ENCODE measurements at places on chromosomes 6 and 20.
A peak's percentile ranks its signal among the peaks of the same experiment; 100 is the strongest.

- DNase-seq: no peak
Measured at GRCh38 chr6:63765828-63766227, 130.2 kb downstream of the PHF3 start.

GRCh38 chr6:1423578-1423977 is 34.2 kb downstream of the FOXF2 start:
- no peak for DNase-seq

- DNase-seq: peak; percentile 40
Measured at GRCh38 chr20:37411408-37412219, 65.7 kb downstream of the SRC start.

DNA sequence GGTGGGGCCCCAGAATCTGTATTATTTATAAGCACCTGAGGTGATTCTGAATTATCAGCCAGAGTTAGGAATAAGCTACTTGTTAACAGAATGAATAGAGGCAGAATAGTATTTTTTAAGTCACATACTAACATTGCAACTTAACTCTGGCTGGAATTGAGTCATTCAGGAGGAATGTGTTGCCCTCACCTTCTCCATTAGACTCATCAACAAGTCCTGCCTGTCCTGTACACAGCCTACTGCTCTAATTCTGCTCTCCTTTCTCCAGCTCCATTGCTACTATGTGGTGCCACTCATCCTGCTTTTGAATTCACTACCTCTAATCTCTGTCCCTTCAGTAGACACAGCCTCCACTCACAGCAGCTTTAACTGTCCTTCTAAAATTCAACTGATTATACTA is 669.4 kb downstream of the DHX35 start:
- no peak for DNase-seq

DNA sequence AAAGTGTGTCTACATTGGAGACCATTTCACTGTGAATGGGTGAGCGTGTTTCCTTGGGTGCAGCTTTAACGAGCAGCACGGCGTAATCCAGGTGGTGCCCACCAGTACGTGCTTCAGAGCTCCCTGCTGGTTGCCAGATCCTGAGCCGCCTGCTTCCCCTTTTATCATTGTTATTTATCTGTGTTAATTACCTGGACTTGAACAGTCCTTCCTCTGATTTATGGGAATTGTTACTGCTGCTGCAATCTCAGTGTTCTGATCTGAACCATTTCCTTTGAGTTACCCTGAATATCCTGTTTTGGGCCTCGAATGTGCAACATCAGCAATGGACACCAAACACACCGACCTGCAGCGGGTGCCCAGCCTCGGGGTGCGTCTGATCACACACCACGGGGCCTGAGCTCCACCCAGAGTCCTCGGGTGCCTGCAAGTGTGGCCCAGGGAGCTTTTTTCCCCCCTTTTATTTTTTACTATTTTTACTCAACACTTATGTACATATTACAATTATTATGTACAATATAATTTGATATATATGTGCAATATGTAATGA is 81.3 kb downstream of the RPP40 start:
- DNase-seq: no peak

DNA sequence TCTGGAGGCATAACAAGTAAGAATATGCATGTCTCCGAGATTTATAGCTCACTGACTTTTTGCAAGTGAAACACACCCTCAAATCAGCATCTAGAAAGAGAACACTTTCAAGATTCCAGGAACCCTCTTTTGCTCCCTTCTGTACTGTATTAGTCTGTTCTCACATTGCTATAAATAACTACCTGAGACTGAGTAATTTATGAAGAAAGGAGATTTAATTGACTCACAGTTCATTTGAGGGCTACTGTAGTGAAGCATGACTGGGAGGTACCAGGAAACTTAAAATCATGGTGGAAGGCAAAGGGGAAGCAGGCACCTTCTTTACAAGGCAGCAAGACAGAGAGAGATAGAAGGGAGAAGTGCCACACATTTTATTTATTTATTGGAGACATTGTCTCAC is 269.9 kb downstream of the UTRN start:
- DNase-seq: no peak

- DNase-seq: no peak
Measured at GRCh38 chr6:49888742-49889431, 22.6 kb upstream of the CRISP1 start.

- no peak for DNase-seq
Measured at GRCh38 chr6:13760307-13761304, 49.0 kb upstream of the RANBP9 start.

DNA sequence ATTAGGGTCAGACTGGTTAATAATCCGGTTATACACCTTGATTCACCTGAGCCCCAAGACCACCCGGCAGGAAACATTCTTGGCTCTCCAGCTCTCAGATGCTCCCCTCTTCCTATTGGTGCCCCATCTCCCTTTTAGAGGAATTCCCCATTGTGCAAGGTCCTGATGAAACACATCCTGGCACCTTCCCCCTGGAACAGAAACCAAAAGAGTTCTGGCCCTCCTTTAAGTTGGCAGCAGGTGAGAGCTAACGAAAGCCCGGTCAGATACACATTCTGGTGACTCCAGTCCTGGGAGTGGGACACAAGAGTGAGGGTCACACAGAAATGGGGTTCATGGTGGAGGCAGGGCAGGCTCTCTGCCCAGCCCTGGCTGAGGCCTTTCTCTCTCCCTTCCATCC is 32.2 kb downstream of the RSPO4 start:
- DNase-seq: no peak

DNA sequence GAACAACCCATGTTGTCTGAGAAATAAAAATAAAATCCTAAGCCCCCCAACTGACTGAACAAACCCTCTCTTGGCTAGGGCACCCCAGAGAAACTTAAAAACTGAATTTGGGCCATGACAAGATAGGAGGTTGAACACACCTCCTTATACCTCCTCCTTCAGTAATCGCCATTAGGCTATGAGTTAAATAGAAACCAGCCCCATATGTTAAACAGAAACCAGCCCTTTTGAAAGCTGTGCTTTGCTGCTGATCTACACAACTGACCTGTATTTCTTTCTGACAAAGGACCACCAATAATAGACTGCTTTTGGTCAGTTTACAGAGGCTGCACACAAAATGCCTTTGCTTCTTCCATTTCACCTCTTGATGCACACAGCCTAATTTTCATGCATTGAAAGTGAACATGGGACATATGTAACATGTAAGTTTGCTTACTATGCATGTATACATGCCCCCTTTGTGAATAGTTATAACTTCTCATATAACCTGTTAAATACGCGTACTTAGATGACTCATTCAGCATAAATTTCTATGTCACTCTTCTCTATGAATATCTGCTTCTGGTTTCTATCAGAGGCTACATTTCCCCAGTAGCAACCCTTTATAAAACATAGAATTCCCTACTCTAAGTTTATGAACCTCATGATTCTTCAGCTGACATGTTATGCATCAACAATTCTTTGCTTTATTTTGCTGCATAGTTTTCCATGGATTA is 462.9 kb downstream of the COL12A1 start:
- no peak for DNase-seq

DNA sequence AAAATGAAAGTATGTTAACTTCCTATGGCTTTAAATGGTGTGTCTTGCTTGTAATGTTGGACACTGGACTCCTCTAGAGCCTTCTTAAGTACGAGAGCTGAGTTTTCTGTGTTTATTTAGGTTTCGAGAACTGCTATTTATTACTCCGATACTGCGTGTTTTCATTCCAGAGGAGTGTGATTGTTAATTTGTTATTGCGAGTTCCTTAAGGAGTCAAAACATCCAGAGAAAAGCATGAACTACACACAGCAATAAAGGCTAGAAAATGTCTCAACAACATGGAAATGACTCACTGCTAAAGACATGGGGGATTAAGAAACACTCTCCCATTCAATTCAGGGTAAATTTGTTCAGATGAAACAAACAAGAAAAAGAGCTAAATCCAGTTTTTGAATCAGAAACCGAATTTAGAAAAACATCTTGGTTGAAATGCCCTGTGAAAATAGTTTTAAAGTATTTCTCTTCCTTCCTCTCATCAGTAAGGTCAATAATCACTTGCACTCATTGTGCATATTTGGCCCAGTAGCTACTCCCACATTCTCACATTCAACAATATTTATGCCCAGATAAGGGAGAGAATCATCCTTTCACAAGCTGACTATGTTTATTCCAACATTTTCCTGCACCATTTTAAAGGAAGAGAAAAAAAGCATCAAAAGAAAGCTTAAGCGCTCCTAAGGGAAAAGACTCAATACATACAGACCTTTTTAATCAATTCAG is 36.0 kb downstream of the ATXN1 start:
- DNase-seq: no peak

GRCh38 chr6:158518191-158519127 is 41.4 kb upstream of the TMEM181 start:
- peak; percentile 20 for DNase-seq

- DNase-seq: no peak
Measured at GRCh38 chr6:32837651-32838113, 857 bp downstream of the TAP2 start.

DNA sequence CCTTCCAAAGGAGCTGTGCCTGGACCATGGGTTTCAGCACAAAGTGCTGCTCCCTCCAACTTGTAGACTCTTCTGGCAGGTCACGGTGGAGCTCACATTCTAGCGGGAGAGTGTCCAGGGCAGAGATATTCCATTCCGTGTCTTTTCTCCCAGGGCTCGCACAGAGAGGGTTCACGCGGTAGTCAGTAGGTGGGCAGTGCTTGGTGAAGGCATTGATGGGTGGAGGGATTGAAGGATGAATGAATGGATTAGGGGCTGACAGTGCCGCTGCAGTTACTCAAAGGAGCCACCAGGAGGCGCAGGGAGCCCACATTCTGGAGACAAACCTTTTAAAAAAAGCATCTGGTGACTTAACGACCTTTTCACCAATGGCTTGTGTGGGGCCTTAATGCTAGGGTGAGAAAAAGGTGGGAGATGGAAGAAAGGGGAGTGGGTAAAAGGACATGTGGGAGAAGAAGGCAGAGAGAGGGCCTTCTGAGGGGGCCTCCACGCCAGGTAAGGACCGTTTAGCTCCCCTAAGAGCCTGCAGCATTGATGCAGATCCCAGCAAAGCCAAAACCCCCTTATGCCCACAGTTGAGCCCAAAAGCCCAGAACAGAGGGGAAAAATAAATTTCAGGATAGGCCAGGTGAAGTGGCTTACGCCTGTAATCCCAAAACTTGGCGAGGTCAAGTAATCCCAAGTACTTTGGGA is 17.5 kb upstream of the FAM110A start:
- DNase-seq: peak; percentile 36

- no peak for DNase-seq
Measured at GRCh38 chr6:31053873-31054272, 43.6 kb downstream of the MUC22 start.

GRCh38 chr6:32200711-32201475 is 8.4 kb upstream of the GPSM3 start:
- DNase-seq: no peak

DNA sequence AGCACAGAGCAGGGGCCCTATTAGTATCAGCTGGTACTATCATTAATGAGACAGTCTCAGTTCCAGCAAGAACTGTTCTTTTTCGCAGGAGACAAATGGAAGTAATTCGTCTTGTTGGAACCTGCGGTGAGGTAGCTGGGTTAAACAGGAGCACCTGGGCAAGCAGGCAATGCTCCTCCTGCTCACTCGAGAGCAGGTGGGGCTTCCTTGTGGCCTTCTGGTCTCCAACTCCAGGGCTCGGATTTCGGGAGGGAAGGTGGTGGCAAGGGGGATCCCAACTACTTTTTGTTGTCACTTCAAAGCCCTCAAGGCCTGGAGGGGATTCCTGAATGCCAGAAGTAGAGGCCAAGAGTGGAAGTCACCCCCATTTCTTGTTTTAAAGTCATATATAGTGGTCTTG is 1.3 kb upstream of the SPEF1 start:
- DNase-seq: no peak

GRCh38 chr6:133394630-133395029 is 153.5 kb downstream of the EYA4 start:
- no peak for DNase-seq

- no peak for DNase-seq
Measured at GRCh38 chr6:13314806-13315205, 13.5 kb downstream of the TBC1D7 start.

- DNase-seq: no peak
Measured at GRCh38 chr6:168035661-168036545, 38.4 kb downstream of the KIF25 start.

GRCh38 chr6:20427856-20428255 is 26.2 kb downstream of the E2F3 start:
- DNase-seq: no peak

- no peak for DNase-seq
Measured at GRCh38 chr6:32933661-32934085, 7.2 kb downstream of the HLA-DMB start.

DNA sequence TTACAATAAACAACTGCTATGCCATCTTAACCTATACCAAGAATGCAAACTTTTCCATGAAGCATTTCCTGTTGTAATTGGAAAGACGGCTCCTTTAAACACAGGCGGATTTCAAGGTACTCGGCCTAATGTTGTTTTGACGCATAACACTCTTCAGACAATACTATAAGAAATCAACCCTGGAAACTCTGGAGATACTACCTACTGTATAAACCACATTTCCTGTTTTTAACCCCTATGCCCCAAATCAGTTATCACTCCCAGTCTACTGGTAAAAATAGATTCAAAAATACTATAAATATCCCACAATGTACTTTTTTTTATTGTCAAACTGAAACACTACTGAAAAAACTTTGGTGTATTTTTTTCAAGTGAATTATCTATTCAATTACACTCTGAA is 118.1 kb downstream of the IRF4 start:
- no peak for DNase-seq

DNA sequence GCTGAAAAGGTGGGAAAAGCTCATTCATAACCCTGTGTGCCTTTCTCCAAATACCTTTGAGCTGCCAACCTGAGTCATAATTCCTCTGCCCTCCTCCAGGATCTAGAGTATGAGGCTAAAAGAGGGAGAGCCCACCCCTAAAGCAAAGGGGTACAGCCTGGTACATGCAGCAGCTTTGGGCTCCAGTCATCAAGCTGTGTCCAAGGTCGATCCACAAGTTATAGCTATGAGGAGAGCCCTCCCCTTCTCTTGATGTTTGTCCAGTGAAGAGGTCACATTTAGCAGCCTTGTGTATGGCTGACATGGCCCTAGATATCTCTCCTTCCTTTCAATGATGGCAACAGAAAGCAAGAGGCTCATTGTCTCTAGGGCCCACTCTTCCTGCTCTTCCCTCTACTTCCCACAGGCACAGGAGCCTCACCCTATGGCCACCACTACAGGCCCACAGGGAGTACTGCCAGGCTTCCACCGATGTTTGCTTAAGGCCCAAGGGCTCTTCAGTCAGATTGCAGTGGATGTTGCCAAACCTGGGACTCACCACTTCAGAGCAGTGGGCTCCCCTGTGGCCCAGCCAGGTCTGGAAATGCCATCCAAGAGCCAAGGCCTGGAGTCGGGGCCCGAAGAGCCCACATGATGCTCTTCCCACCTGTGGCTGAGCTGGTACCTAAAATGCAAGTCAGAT is 176.8 kb downstream of the CD83 start:
- peak; percentile 74 for DNase-seq

GRCh38 chr6:163454425-163454824 is 39.9 kb downstream of the QKI start:
- no peak for DNase-seq

Measured in NCI-H187 treated with DMSO at 0.1 percent for 48 hours (cell line).